Aortic smooth muscle cell (primary cell): ENCODE measurements at places on chromosomes 4 and X. TPM values are rescaled to one million over a fixed set of nuclear protein-coding genes. Genes with fewer than 3 reads are reported as not detected.

The CLNK gene
- not detected in 2 replicates for total RNA-seq

The MGAT4D gene
- total RNA-seq = not detected in 2 replicates

The SERTM2 gene
- not detected in 2 replicates for total RNA-seq

The CSAG1 gene
- total RNA-seq = not detected in 2 replicates

The AFP gene
- total RNA-seq = 0.19 and 0.26 TPM in 2 replicates

The FAM9C gene
- total RNA-seq = not detected in 2 replicates

The RAB41 gene
- not detected in 2 replicates for total RNA-seq

The PDGFC gene
- 15.6 and 31.5 TPM in 2 replicates for total RNA-seq

The FAM133A gene
- total RNA-seq = 0.40 and 0.81 TPM in 2 replicates

The ADH6 gene
- total RNA-seq = 0.12 TPM in 1 of 2 replicates, not detected in the other

The LEF1 gene
- total RNA-seq = 0.13 and 0.31 TPM in 2 replicates

The PNMA5 gene
- total RNA-seq = not detected in 2 replicates

The FMR1NB gene
- total RNA-seq = not detected in 2 replicates

The GPR78 gene
- total RNA-seq = 0.12 and 0.79 TPM in 2 replicates
